Left cardiac atrium (tissue), 4 donors: ENCODE measurements at places on chromosomes 4 and X. TPM values are rescaled to one million over a fixed set of nuclear protein-coding genes. Genes with fewer than 3 reads are reported as not detected.
A peak's percentile ranks its signal among the peaks of the same experiment; 100 is the strongest.

Gene PRKG2
- total RNA-seq = 16.6 TPM

Gene FNIP2
- 55.3 TPM for total RNA-seq

Gene FAM149A
- total RNA-seq = 13.1 TPM

Gene STARD8
- 15.2 TPM for total RNA-seq

Gene GRIA2
- total RNA-seq = not detected

Gene HGFAC
- 0.34 TPM for total RNA-seq

Gene SPANXB1
- total RNA-seq = not detected

Gene DRD5
- 0.21 TPM for total RNA-seq

Gene ANXA10
- not detected for total RNA-seq

GRCh38 chrX:12411831-12412230 is 273.6 kb downstream of the FRMPD4 start:
- DNase-seq = no peak

- no peak for DNase-seq
Measured at GRCh38 chr4:124854968-124855367, 142.4 kb upstream of the ANKRD50 start.

DNA sequence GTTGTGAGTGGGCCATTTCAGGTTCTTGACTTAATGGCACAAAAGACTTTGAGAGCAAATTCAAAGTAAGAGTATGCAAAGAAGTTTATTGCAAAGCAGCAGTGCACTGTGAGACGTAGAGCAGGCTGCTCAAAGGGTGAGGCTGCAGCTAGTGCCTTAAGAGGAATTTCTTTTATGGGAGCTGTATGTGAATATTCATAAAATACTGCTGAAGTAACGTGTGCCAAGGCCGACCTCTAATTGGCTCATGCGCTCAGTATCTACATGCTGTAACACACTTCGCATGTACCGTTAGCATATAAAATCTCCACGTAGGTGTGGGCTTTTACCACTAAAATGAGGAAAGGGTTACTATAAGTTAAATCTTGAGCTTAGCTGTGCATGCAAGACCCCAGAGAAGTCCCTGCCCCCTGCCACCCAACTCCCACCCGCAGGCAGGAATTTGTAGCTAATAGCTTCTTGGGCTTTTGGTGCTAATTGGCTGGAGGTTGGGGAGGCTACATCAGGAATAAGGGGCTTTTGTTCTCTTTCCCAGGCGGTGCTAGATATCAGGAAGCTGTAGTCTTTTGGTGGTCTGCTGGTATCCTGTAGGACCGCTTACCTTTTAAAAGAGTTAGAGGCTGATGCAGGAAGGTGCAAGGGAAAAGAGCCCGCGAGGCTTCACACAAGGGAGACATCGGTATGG is 47.6 kb downstream of the FSTL5 start:
- no peak for DNase-seq

GRCh38 chrX:49250066-49250465 is 14.4 kb downstream of the FOXP3 start:
- no peak for DNase-seq

DNA sequence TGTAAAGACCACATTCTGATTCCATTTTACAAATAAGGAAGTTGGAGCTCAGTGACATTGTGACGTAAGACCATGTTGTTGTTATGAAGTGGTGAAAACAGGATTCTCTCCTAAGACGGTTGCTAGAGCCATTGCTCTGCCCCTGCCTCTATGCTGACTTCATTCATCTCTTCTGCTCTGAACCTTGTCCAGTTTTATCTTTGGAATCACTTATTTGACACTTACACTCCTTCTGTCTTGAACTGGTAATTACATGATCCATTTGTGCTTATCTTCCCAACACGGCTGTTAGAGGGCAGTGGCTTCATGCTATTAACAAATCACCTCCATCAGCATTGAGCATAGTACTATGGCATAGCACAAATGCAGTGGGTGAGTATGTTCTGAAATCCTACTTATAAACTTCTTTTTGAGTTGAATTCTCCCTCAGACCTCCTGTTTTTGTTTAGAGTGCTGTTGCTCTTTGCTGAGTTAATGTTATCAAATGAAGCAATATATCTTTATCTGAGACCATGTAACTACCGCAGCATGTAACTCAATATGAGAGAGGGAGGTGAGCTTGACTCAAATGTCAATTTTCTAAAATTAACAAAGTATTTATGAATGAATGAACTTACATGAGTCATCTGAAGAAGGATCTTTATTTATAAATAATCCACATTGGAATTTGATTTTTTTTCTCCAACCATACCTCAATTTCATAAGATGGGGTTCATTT is 177.8 kb downstream of the RASL11B start:
- DNase-seq = no peak

DNA sequence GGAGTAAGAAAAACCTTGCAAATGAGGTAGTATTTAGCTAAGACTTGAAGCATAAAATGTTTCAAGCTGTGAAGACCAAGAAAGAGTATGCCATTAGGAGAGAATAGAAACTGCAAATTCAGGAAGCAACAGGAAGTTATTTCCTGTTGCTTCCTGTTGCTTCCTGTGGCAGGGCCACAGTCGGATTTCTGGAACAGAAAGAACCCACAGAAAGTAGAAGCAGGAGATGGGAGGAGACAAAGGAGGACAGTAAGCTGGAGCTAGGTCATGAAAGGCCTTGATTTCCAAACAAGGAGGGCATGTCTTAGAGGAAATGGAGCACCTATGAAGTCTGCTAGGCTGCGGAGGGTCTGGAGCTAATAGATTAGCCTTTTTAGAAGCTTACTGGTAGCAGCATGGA is 17.2 kb downstream of the ASB11 start:
- no peak for DNase-seq

GRCh38 chr4:1842339-1842895 is 13.5 kb downstream of the LETM1 start:
- no peak for DNase-seq

- no peak for DNase-seq
Measured at GRCh38 chr4:175813821-175814220, 1.8 kb upstream of the GPM6A start.

DNA sequence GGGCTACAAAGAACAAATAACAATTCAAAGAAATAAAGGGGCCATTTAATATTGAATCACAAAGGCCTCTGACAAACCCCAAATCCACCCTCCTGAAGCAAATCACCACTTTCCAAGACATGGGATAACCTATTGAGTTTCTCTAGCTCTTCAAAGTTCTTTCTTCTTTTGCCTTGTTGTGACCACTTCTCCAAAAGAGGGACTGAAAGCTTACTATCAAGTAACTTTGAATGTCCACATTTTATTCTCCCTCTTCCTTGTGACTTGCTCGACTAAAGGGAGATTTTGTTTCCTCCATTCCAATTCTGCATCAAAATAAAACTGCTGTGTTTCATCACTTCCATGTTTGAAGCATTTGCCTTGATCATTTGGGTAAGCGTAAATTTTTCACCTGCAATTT is 166.6 kb upstream of the SLC7A11 start:
- DNase-seq = no peak

GRCh38 chr4:6180841-6181631 is 19.3 kb downstream of the JAKMIP1 start:
- no peak for DNase-seq

DNA sequence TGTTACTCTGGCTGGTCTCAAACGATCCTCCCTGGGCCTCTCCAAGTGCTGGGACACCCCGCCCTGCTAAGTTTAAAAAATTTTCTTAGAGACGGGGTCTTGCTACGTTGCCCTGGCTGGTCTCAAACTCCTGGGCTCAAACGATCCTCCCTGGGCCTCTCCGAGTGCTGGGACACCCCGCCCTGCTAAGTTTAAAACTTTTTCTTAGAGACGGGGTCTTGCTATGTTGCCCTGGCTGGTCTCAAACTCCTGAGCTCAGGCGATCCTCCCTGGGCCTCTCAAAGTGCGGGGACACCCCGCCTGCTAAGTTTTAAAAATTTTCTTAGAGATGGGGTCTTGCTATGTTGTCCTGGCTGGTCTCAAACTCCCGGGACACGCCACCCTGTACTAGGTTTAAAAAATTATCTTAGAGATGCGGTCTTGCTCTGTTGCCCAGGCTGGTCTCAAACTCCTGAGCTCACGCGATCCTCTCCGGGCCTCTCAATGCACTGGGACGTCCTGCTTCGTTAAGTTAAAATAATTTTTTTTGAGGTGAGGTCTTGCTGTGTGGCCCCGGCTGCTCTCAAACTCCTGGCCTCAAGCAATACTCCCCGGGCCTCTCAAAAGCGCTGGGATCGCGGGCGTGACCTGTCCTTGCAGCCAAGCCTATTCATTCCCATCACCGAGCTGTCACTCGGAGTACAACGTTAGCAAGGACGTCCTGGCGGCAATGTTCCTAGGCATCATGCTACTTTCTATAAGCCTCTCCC is 1.1 kb downstream of the SLC25A6 start:
- peak; percentile 34 for DNase-seq

DNA sequence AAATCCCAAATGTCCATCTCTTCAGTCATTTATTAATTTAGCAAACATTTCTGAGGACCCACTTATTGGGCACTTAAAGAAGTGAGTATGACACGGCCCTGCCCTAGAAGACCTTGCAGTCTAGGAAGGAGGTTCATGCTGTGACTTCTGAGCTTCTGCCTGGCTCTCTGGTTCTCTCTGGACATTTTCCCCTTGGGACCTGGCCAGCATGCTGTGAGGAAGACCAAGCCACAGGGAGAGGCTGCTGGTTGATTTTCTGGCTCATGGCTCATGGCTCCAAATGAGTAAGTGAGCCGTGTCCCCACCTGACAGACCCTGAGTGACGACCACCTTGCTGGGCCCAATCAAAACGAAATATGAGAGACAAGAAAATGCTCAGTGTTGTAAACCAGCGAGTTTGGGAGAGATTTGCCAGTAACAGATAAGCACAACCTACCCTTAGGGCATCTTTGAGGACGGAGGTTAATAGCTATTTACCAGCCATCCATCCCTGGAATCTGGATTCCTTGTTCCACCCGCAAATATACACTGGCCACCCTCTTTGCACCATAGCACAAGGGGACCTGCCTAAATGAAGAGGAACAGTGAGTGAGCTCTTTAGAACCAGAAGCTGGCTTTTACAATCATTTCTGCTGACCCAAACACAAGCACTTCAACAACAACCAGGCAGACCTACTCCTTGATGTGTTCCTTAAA is 876 bp downstream of the MPP1 start:
- no peak for DNase-seq

DNA sequence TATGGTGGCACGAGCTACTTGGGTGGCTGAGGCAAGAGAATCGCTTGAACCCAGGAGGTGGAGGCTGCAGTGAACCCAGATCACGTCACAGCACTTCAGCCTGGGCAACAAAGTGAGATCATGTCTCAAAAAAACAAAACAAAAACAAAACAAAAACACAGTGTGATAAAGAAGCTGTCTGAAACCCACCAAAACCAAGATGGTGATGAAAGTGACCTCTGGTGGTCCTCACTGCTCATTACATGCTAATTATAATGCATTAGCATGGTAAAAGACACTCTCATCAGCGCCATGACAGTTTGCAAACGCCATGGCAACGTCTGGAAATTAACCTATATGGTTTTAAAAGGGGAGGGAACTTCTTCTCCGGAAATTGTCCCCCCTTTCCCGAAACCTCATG is 29.4 kb upstream of the OPHN1 start:
- no peak for DNase-seq

- no peak for DNase-seq
Measured at GRCh38 chr4:88979276-88979675, 77.7 kb downstream of the FAM13A start.

DNA sequence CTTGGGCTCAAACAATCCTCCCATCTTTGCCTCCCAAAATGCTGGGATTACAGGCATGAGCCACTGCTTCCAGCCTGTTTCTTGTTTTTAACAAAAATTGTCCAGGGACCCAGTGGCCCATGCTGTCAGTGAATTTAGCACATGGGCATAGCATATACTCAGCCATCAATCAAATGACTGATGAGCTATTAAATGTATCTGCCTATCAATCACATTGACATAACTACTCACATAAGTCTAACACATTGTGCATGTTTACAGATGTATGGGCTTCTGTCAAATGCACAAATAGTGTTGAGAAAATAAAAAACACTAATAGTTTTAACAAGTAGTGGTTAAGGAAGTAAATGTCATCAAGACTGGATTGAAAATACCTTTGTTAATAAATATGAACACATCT is 249.4 kb downstream of the COX18 start:
- no peak for DNase-seq
